ENCODE measurements at places on chromosomes 5 and 9. TPM values are rescaled to one million over a fixed set of nuclear protein-coding genes. Genes with fewer than 3 reads are reported as not detected.

DNA sequence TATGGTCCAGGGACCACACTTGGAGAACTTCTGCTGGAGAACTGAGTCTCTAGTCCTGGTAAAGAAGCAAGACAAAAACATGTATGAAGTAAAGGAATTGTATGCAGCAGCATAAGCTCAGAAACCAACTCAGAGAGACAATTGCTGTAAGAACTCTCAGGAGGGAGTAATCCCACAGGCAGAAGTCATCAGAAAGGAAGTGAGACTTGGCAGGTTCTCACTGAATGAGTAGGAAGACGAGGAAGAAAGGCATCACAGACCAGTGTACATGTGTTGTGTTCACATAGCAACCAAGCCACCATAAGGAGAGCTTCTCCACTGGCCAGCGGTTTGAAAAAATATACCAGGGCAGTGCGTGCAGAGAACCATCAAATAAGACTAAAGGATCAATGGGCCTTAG is 57.9 kb upstream of the FST start:
- H3K36me3 ChIP-seq, result no peaks in the 10 kb centered on the region
- peaks cover 42% of the 10 kb centered on the region for H3K4me1 ChIP-seq
- H3K27ac ChIP-seq, result peak overlapping the region; percentile 7
- H3K27me3 ChIP-seq, result no peaks in the 10 kb centered on the region

KCNN2 gene
- 19.6 TPM for total RNA-seq

- peak; percentile 34 for DNase-seq
- H3K4me1 ChIP-seq, result peaks cover 8% of the 10 kb centered on the region
- H3K27ac ChIP-seq, result no peak overlapping the region
- H3K27me3 ChIP-seq, result peaks cover 5% of the 10 kb centered on the region
Measured at GRCh38 chr9:138049779-138050471, 172.3 kb downstream of the CACNA1B start.

NPR3 gene
- total RNA-seq, result 4.1 TPM

SOX30 gene
- total RNA-seq, result not detected

DNA sequence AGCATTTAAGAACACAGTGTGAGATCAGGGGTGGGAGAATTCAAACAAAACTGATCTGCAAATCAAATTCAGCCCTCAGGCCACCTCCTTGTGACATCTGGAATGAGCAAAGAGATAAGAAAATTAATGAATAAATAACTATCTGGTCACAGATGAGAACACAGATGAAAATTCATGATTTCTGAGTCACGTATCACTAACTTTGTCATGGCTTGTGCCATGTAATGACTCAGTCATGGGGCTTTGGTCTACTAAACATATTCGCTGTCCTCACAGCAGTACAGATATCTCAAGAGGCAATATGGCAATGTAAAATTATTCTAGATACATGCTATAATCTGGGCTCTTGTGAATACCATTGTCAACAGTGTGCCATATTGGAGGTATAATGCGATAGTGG is 274.4 kb downstream of the MAN2A1 start:
- no peak for DNase-seq
- H3K36me3 ChIP-seq, result no peaks in the 10 kb centered on the region
- peaks cover 2% of the 10 kb centered on the region for H3K4me1 ChIP-seq
- H3K27ac ChIP-seq, result no peak overlapping the region
- H3K27me3 ChIP-seq, result peaks cover 25% of the 10 kb centered on the region

- no peak overlapping the region for H3K4me3 ChIP-seq
- no peaks in the 10 kb centered on the region for H3K36me3 ChIP-seq
- no peak overlapping the region for H3K27ac ChIP-seq
- peaks cover 6% of the 10 kb centered on the region for H3K4me1 ChIP-seq
Measured at GRCh38 chr5:148939676-148940075, 113.3 kb downstream of the ADRB2 start.

FAM169A gene
- 23.5 TPM for total RNA-seq

RORB gene
- total RNA-seq, result 0.43 TPM

GRCh38 chr5:116621599-116621998 is 47.0 kb upstream of the SEMA6A start:
- H3K36me3 ChIP-seq, result no peaks in the 10 kb centered on the region
- H3K4me3 ChIP-seq, result no peak overlapping the region
- H3K27me3 ChIP-seq, result no peaks in the 10 kb centered on the region
- peaks cover 12% of the 10 kb centered on the region for H3K4me1 ChIP-seq
- H3K27ac ChIP-seq, result no peak overlapping the region

GRCh38 chr5:10655161-10655971 is 91.5 kb downstream of the ANKRD33B start:
- no peaks in the 10 kb centered on the region for H3K27me3 ChIP-seq
- H3K36me3 ChIP-seq, result no peaks in the 10 kb centered on the region
- DNase-seq, result no peak
- H3K4me1 ChIP-seq, result no peaks in the 10 kb centered on the region

GRCh38 chr5:56873056-56873455 is 36.3 kb upstream of the SETD9 start:
- H3K4me3 ChIP-seq, result no peak overlapping the region
- H3K4me1 ChIP-seq, result no peaks in the 10 kb centered on the region
- H3K27me3 ChIP-seq, result no peaks in the 10 kb centered on the region
- no peak overlapping the region for H3K27ac ChIP-seq
- H3K36me3 ChIP-seq, result peaks cover 50% of the 10 kb centered on the region
- no peak for DNase-seq

GRCh38 chr9:4099976-4100735 is 199.7 kb downstream of the GLIS3 start:
- H3K4me1 ChIP-seq, result no peaks in the 10 kb centered on the region
- no peak for DNase-seq
- no peak overlapping the region for H3K27ac ChIP-seq

DNA sequence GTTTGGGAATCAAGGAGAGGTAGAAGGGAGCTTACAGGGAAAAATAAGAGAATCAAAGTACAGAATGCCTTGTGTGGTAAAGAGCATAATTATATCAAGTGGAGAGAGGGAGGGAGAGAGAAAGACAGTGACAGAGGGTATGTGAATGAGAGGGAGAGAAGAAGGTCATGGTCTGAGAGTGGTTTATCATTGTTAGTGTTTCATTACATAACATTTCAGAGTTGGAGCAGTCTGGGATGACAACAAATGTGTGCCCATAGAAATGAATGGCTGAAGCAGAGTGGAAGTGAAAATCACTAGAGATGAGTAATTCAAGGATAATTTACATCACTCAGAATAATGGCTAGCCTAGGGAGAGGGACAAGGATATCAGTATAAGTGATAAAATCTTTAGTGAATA is 799.2 kb downstream of the TLE1 start:
- no peak overlapping the region for H3K4me3 ChIP-seq
- no peaks in the 10 kb centered on the region for H3K4me1 ChIP-seq
- no peak for DNase-seq
- peaks cover 2% of the 10 kb centered on the region for H3K36me3 ChIP-seq
- no peak overlapping the region for H3K27ac ChIP-seq
- H3K27me3 ChIP-seq, result no peaks in the 10 kb centered on the region

DNA sequence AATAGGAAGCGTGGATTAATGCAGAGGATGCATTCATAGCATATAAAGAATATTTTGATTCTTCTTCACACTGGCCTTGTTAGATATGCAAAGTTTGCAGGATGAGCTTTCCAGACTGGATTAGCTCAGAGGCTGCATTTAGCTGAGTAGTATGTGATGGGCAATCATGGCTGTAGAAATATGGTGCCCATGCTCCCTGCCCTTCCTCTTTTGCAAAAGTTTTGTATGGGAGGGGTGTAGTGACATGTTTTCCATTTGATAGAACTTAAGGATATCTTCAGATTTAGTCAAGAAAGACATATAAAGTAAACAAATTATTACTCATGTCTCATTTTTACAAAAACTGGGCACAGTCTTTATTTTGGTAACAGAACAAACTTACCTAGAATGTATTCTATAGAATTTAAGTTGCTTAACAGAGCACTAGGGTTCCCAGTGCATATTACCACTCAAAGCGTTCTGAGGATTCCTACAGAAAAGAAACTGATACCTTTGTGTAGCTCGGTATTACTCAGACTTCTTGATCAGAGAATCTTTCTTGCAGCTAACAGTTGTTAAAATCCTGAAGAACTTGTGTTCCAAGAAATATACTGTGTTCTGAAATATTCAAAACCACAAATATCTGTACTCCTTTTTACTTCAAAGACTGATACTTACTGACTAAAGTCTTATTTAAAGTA is 9.8 kb downstream of the GTF3C4 start:
- no peak for DNase-seq
- H3K4me1 ChIP-seq, result peaks cover 11% of the 10 kb centered on the region
- no peak overlapping the region for H3K4me3 ChIP-seq
- H3K27me3 ChIP-seq, result no peaks in the 10 kb centered on the region

- DNase-seq, result no peak
- H3K27ac ChIP-seq, result peak overlapping the region; percentile 81
- peak overlapping the region; percentile 85 for H3K4me3 ChIP-seq
- no peaks in the 10 kb centered on the region for H3K27me3 ChIP-seq
Measured at GRCh38 chr9:36486329-36486932, 86.3 kb upstream of the MELK start.

PCDHAC1 gene
- 10.1 TPM for total RNA-seq

RABGAP1 gene
- 88.1 TPM for total RNA-seq

SPINK13 gene
- total RNA-seq, result not detected

- H3K27me3 ChIP-seq, result peaks cover 3% of the 10 kb centered on the region
- peaks cover 24% of the 10 kb centered on the region for H3K4me1 ChIP-seq
- no peaks in the 10 kb centered on the region for H3K36me3 ChIP-seq
- peak overlapping the region; percentile 85 for H3K27ac ChIP-seq
- H3K4me3 ChIP-seq, result no peak overlapping the region
- no peak for DNase-seq
Measured at GRCh38 chr9:130927995-130928900, 10.8 kb downstream of the FIBCD1 start.

BARX1 gene
- total RNA-seq, result not detected

- H3K4me3 ChIP-seq, result no peak overlapping the region
- H3K4me1 ChIP-seq, result peaks cover 13% of the 10 kb centered on the region
- DNase-seq, result no peak
- H3K27me3 ChIP-seq, result no peaks in the 10 kb centered on the region
- H3K36me3 ChIP-seq, result no peaks in the 10 kb centered on the region
Measured at GRCh38 chr5:116696366-116696765, 121.7 kb upstream of the SEMA6A start.

- no peaks in the 10 kb centered on the region for H3K4me1 ChIP-seq
- peaks cover 20% of the 10 kb centered on the region for H3K27me3 ChIP-seq
- H3K4me3 ChIP-seq, result no peak overlapping the region
Measured at GRCh38 chr9:37719526-37719925, 34.1 kb upstream of the TRMT10B start.

GRCh38 chr5:80069251-80069800 is 34.2 kb downstream of the THBS4 start:
- peaks cover 2% of the 10 kb centered on the region for H3K36me3 ChIP-seq
- no peak for DNase-seq
- no peak overlapping the region for H3K4me3 ChIP-seq
- peaks cover 43% of the 10 kb centered on the region for H3K4me1 ChIP-seq
- H3K27me3 ChIP-seq, result no peaks in the 10 kb centered on the region
- peak overlapping the region; percentile 71 for H3K27ac ChIP-seq

ZBTB6 gene
- total RNA-seq, result 10.2 TPM

GRCh38 chr9:136979769-136980587 is 2.7 kb downstream of the PTGDS start:
- no peak overlapping the region for H3K4me3 ChIP-seq
- H3K27ac ChIP-seq, result no peak overlapping the region
- peaks cover 13% of the 10 kb centered on the region for H3K27me3 ChIP-seq
- peaks cover 2% of the 10 kb centered on the region for H3K4me1 ChIP-seq

SLC25A2 gene
- 1.3 TPM for total RNA-seq

ADAMTSL1 gene
- total RNA-seq, result 45.2 TPM

PAPPA gene
- total RNA-seq, result 3.2 TPM

GRCh38 chr5:60822285-60822556 is 21.8 kb downstream of the ELOVL7 start:
- peaks cover 1% of the 10 kb centered on the region for H3K36me3 ChIP-seq
- H3K4me1 ChIP-seq, result no peaks in the 10 kb centered on the region
- H3K4me3 ChIP-seq, result no peak overlapping the region
- no peaks in the 10 kb centered on the region for H3K27me3 ChIP-seq

SPAAR gene
- total RNA-seq, result 0.14 TPM

GRCh38 chr5:60333005-60333571 is 366.9 kb downstream of the DEPDC1B start:
- H3K36me3 ChIP-seq, result peaks cover 3% of the 10 kb centered on the region
- no peak overlapping the region for H3K4me3 ChIP-seq
- peaks cover 9% of the 10 kb centered on the region for H3K4me1 ChIP-seq

DNA sequence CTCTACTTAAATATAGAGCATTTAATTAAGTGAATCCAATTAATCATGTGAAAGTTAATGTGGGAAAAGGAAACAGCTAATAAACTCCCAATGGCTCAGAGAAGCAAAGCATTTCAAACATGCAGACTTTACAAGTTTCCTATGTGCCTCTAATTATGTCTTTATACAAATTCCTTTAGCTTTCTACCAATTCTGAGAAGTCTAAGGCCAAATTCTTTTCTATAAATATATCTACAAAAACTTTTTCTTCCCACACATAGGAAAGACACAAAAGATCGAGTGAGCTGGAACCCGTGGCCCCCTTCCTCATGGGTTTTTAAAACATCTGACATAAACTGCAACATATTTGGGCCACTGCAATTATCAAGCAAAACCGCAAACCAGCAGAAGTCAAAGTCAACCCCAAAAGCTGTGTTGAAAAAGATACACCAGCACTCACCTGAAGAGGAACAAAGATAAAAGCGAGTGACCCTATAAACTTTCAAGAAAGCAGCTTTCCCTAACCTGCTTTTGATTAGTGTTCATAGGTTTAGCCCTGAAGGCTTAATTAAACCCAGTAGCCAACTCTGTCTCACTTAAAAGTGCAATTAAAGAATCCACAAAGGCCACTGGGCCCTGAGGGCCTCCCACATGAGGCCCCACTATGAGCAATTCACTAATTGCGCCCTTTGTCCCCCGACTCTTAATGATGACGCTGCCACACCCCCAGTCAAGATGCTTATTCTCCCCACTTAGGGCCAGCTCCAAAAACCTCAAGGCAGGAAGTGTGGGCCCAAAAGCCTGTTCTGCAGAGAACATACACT is 12.1 kb downstream of the SEMA5A start:
- H3K4me3 ChIP-seq, result no peak overlapping the region
- no peaks in the 10 kb centered on the region for H3K27me3 ChIP-seq
- no peak for DNase-seq
- peak overlapping the region; percentile 56 for H3K27ac ChIP-seq

PPP2R2B gene
- total RNA-seq, result 19.7 TPM

DNA sequence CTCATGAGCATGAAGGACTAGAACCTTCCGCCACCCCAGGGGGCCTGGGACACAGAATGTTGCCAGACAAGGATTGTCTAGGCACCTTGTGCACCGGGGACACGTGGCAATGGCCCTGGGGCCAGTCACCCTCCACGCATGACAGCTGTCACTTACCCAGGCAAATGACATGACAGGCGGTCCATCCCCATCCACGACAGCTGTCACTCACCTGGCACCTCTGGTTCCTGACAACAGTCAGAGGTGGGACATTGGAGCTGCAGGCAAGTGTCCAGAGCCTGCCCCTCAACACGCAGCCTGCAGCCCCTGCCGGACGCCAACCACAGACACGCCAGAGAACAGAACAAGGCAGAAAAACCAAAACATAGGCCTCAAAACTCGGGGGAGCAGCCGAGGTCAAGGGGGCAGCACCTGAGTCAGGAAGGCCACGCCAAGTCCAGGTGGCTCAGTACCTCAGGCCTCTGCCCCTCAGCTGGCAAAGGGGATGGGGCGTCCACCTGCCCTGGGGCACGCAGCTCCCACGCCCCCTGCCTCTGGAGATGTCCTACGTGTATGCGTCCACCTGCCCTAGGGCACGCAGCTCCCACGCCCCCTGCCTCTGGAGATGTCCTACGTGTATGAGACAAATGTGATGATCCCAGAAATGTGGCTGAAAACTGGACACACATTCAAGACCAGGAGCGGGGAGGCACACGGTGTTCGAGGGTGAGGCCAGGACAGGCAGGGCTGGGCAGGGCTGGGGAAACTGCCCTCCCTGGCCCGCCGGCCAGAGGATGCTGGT is 14.5 kb downstream of the VAV2 start:
- H3K36me3 ChIP-seq, result no peaks in the 10 kb centered on the region
- no peak overlapping the region for H3K27ac ChIP-seq
- no peak for DNase-seq
- peaks cover 43% of the 10 kb centered on the region for H3K4me1 ChIP-seq
- H3K4me3 ChIP-seq, result no peak overlapping the region

All from mesothelial cell of epicardium (in vitro differentiated cells).